ENCODE measurements at places on chromosomes 5 and 9. TPM values are rescaled to one million over a fixed set of nuclear protein-coding genes. Genes with fewer than 3 reads are reported as not detected.

DNA sequence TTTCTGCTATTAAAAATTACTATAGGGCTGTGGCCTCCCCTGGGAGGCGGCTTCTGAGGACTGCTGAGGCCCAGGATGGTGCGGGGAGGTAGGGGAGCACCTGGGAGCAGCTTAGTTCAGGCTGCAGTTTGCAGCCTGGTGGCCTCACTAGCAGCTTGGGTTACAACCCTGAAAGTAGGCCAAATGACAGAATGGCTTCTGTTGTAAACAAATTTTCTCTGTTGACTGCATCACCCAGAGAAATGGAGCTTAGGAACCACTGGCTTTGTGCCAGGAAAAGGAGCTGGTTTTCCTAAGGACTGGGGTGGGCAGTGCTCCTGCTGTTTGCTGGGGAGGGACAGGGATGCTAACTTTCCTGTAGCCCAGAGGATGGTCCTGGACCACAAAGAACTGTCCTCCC is 130.3 kb downstream of the ENTREP1 start:
- no peaks in the 10 kb centered on the region for H3K36me3 ChIP-seq
- no peak for DNase-seq
- H3K4me3 ChIP-seq: no peak overlapping the region
- H3K4me1 ChIP-seq: no peaks in the 10 kb centered on the region
- no peaks in the 10 kb centered on the region for H3K27me3 ChIP-seq
- no peak overlapping the region for H3K27ac ChIP-seq

DNA sequence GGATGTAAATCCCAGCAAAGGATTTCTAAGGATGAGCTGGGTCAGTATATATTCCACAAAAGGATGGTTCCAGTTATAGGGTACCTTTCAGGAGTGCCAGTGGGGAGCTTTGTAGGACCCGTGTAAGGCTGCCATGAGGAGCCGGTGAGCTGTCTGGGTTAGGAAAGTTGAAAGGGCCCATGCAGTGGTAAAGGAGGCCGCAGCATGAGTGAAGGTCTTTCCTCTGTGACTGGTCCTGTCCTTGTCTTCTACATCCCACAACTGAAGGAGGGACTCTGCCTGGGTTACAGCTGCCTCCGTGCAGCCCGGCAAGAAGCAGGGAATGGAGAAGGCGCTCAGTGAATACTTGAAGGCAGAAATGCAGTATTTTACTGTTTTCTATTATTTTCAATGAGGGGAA is 58.9 kb downstream of the HSPA4 start:
- no peak overlapping the region for H3K27ac ChIP-seq
- H3K4me1 ChIP-seq: peaks cover 12% of the 10 kb centered on the region
- no peak for DNase-seq
- H3K27me3 ChIP-seq: no peaks in the 10 kb centered on the region

NR4A3 gene
- 2.4 TPM for total RNA-seq

DNA sequence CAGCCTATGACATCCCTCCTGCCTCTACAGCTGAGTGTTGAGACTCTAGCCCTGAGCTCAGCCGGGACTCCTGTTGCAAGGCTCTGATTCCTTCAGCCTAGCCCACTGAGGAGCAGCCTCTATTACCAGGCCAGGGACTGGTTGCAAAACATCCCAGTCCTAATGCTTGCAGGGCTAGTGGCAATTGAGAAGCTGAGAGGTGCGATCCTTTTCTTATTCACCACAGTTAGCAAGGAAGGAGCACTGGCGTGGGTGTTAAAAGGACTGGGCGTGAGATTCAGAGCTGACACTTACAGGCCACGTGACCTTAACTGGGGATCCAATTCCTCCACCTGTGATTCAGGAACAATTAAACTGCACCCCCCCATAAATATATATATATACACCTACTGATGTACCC is 58.8 kb downstream of the GARNL3 start:
- peaks cover 9% of the 10 kb centered on the region for H3K36me3 ChIP-seq
- no peaks in the 10 kb centered on the region for H3K27me3 ChIP-seq
- DNase-seq: no peak
- H3K27ac ChIP-seq: no peak overlapping the region
- no peaks in the 10 kb centered on the region for H3K4me1 ChIP-seq

SH3RF2 gene
- 0.38 TPM for total RNA-seq

- no peaks in the 10 kb centered on the region for H3K4me1 ChIP-seq
- H3K27me3 ChIP-seq: no peaks in the 10 kb centered on the region
- H3K27ac ChIP-seq: no peak overlapping the region
Observed at GRCh38 chr5:178793151-178793550, 62.7 kb upstream of the ZNF354A start.

PCDHGA6 gene
- total RNA-seq: 0.18 TPM

PLEKHG4B gene
- total RNA-seq: 3.8 TPM

GRCh38 chr9:135920256-135920930 is 13.0 kb upstream of the CAMSAP1 start:
- H3K4me1 ChIP-seq: no peaks in the 10 kb centered on the region
- H3K27me3 ChIP-seq: no peaks in the 10 kb centered on the region
- DNase-seq: no peak
- peaks cover 25% of the 10 kb centered on the region for H3K36me3 ChIP-seq
- H3K4me3 ChIP-seq: no peak overlapping the region

ALDH1A1 gene
- not detected for total RNA-seq

IFNA21 gene
- total RNA-seq: not detected

GRCh38 chr5:123753937-123754891 is 242.2 kb downstream of the CSNK1G3 start:
- peak overlapping the region; percentile 73 for H3K27ac ChIP-seq
- H3K4me1 ChIP-seq: peaks cover 47% of the 10 kb centered on the region
- no peaks in the 10 kb centered on the region for H3K27me3 ChIP-seq
- H3K36me3 ChIP-seq: peaks cover 3% of the 10 kb centered on the region
- no peak for DNase-seq

- peak overlapping the region; percentile 56 for H3K27ac ChIP-seq
- DNase-seq: no peak
- no peak overlapping the region for H3K4me3 ChIP-seq
- peaks cover 30% of the 10 kb centered on the region for H3K36me3 ChIP-seq
Observed at GRCh38 chr9:12819436-12820185, 44.8 kb downstream of the LURAP1L start.

WNK2 gene
- not detected for total RNA-seq

GPR151 gene
- total RNA-seq: not detected

- no peak for DNase-seq
- H3K27me3 ChIP-seq: peaks cover 9% of the 10 kb centered on the region
- H3K4me1 ChIP-seq: no peaks in the 10 kb centered on the region
- H3K27ac ChIP-seq: no peak overlapping the region
- H3K4me3 ChIP-seq: no peak overlapping the region
- no peaks in the 10 kb centered on the region for H3K36me3 ChIP-seq
Observed at GRCh38 chr5:146959360-146959759, 80.8 kb upstream of the PPP2R2B start.

- no peak overlapping the region for H3K4me3 ChIP-seq
- H3K4me1 ChIP-seq: peaks cover 36% of the 10 kb centered on the region
- H3K27ac ChIP-seq: peak overlapping the region; percentile 75
Observed at GRCh38 chr5:149855366-149855765, 89.2 kb downstream of the PDE6A start.

DNA sequence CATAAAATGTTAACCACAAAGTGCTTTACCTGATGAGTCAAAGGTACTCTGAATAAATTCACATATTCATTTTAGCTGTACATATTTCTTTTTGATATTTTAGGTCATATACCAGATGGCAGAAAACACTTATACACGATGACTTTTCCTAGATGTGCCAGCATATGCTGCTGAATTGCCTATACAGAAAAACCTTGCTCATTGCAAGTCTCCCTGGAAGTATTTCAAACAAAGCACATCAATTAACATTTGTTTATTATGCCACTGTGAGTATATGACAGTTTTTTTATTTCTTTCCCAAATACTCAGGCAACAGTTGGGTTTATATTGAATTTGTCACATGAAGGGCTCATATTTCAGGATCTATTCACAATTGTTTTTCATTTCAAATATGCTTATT is 180.8 kb downstream of the TMEM232 start:
- no peak overlapping the region for H3K27ac ChIP-seq
- no peak overlapping the region for H3K4me3 ChIP-seq
- H3K27me3 ChIP-seq: no peaks in the 10 kb centered on the region
- H3K36me3 ChIP-seq: no peaks in the 10 kb centered on the region
- no peaks in the 10 kb centered on the region for H3K4me1 ChIP-seq
- DNase-seq: no peak

DNA sequence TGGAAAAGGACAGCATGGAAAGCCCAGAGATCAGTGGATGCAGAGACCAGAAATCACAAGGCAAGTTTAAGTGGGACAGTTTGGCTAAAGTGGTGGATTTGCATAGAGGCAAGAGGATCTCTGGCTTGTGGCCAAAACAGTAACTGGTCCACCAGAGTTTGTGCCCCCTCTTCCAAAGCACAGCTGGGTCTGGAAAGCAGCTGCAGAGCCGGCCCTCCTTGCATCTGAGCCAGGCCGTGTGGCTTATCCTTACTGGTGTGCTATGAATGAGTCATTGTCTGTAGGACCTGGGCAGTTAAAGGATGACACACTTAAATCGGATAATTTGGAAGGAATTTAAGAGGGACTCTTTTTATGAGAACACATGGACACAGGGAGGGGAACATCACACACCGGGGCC is 146.6 kb downstream of the PIP5K1B start:
- H3K27me3 ChIP-seq: no peaks in the 10 kb centered on the region
- no peak for DNase-seq
- H3K4me1 ChIP-seq: no peaks in the 10 kb centered on the region
- no peaks in the 10 kb centered on the region for H3K36me3 ChIP-seq
- H3K4me3 ChIP-seq: no peak overlapping the region

All from osteocyte (in vitro differentiated cells).